ENCODE measurements at places on chromosomes 3 and 15. TPM values are rescaled to one million over a fixed set of nuclear protein-coding genes. Genes with fewer than 3 reads are reported as not detected.

DNA sequence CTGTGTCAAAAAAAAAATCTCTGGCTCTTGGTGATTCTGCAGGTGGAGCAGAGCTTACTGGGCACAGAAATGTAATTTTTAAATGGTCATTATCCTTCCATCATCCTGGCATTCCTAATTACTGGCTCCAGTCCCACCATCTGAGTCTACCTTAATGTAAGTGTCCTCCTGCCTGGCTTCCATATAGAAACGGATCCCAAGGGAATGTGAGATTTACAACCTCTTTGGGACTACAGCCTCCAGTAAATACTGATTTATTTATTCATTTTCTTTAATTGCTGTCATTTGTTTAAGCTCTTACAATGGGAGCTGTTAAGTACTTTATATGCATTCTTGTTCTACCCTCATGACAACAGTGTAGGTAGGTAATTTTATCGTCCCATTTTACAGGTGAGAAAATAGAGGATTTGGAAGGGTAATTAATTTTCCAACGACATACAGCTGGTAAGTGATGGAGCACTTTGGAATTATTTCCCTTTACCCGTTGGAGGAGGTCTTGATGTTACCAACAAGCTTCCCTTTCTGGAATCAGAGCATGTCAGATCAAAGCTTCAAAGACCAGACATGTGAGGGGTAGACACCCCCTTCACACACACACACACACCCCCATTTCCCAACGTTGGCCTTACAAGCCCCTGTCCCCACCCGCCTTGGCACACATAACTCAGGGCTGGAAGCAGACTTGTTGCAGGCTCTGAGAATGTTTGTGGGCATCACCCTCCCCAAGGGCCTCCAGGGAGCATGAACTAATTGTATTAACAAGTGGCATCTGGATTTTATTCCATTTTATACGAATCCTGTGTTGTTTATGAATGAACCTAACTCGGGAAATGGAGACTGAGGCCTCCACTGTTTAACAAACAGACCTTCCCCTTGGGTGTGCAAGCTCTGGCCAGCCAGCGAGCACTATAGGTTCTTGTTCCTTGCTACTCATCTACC lies 116.9 kb downstream of the ALDH1A2 start:
- no peak for DNase-seq

DNA sequence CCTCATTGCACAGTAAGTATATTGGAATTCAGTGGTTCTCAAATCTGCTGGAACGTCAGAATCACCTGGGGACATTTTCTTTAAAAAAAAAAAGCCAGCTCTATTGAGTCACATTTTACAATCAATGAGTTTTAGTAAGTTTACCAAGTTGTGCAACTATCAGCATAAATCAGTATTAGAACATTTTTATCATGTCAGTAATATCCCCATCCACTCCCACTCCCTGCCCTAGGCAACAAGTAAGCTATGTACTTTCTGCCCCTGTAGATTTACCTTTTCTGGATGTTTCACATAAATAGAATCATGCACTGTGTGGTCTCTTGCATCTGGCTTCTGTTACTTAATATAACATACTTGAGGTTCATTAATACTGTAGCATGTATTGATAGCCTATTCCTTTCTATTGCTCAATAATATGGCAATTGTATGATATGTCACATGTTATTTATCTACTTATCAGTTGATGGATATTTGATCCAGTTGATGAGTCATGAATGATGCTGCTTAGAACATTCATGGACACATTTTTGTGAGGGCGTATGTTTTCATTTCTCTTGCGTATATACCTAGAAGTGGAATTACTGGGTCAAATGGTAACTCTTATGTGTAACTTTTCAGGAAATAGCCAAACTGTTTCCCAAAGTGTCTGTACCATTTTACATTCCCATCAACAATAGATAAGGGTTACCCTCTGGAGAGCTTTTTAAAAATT lies 180.5 kb downstream of the THSD4 start:
- peak; percentile 87 for DNase-seq

DNA sequence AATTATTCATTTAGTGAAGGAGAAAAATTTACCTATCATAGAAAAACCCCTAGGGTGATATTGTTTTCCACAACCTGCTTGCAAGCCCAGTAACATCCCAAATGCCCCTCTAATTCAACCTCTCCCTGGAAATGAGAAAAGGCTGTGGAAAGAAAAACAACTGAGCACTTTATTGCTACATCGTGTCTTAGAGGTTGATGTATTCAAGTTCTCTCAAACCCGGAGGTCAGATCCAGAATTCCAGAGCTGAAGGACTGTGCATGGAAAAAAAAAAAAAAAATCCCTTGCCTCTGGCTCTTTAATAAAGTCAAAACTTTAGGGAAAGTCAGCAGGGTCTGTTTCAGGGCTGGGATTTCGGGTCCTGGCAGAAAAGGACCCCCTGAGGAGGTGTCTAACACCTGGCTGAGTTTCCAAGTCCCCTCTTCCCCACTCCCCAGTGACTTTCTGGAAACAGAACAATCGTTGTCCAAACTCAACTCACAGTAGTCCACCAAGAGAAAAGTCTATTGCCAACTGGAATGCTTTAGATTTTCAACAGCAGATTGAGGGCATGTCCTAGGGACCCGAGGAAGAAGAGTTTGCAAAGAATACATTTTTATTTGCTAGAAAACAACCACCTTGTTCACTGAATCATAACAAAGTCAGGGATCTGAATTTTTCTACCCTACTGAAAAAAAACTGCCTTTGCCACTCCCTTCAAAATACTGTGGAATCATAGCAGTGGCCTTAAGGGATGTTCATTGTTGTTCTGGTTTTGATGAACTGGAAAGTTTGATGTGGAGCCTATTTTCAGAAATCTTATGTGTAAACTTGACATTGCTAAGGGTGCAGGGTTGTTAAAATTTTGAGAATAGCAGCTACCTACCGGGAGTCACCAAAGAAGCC lies 207.5 kb upstream of the ADAMTS9 start:
- no peak for DNase-seq

DNA sequence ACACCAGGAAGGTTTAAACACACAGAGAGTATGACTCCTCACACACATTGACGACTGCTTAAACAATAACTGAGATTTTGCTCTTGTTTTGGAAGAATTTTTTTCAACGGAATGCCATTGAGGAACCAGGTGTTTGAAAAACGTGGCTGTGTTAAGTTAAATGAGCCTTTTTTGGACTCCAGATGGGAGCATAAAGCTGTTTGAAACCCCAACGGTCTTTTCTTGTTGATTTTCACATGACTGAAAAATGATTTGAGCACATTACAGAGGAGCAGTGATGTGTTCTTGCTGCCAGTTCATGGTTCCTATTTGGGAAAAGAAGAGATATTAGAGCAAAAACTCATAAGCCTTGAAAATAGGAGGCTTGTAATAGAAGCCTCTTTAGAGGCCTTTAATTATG lies 97.8 kb upstream of the SELENOK start:
- DNase-seq, result no peak

DNA sequence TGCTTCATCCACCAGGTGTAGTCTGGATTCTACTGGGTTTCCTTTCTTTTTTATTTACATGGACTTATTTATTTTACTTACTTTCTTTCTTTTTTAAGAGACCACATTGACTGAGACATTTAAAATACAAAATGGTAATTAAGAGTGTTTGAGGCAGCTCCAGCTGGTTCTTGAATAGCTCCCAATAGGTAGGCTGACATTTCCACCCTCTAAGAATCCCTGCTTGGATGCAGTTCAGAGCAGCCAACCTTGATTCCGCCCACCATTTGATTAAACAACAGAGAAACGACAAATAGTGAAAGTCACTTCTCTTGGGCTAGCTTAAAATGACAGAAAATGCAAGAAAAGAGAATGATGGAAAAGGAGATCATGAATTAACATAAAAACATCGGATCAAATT lies 270.5 kb downstream of the TUSC7 start:
- DNase-seq, result no peak

GRCh38 chr3:18827664-18828063 lies 320.6 kb upstream of the KCNH8 start:
- no peak for DNase-seq

- no peak for DNase-seq
These were observed 22.8 kb downstream of the PLS1 start for GRCh38 chr3:142618917-142619461.

DNA sequence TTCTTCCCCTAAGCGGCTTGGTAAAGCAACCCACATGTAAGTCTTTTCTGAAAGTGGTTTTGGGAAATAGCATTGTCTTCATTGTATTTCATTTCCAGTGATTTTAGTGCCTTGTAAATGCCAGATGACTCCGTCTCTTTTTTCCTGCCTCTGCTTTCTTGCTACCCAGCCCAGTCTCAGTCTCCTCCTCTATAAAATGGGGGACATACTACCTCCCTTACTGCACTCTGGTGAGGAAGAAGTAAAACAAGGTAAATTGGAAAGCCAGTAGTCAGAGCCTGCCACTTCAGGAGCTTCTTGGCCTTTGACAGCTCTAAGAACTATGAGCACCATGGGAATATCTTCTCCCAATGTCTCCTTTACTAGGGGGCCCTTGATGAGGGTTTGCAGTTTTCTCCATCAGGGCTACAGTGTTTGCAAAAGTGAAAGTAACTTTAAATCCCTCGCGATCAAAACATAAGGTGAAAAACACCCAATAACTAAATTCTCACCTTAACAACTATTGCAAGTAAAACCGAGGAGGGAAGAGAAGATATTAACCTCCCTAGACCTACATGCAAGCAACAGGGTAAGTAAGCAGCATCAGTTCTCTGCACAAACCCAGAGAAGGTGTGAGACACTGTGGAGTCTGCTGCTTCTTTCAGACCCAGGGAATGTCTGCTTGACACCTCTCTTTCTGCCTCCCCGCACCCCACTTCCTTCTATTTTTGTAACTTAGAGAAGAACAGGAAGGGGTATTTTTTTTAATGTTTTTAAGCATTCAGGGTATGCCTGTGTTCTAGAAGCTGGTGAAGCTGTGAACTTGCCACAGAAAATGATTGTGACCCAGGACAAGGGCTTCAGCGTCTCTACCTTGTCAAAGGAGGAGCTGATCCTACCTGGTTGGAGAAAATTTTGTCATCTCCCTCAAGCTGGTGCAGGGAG lies 159.1 kb upstream of the EOMES start:
- DNase-seq, result peak; percentile 6

DNA sequence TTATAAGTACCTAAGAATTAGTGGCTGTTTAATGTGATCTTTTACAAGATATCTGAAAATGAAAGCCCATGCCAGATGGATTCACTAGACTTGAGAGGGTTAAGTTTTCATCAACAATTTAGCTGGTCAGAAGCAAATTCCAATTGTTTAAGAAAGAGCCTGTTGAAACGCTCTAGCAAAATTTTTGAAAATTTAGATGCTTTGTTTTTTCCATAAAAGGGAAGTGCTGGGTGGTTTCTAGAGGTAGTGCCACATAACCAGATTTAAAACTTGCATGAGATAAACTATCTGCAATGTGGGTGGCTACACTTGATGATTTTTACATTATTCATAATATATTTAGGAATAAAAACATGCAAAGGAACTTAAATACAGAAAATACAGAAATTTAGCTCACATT lies 48.5 kb upstream of the SKIL start:
- DNase-seq, result no peak

DNA sequence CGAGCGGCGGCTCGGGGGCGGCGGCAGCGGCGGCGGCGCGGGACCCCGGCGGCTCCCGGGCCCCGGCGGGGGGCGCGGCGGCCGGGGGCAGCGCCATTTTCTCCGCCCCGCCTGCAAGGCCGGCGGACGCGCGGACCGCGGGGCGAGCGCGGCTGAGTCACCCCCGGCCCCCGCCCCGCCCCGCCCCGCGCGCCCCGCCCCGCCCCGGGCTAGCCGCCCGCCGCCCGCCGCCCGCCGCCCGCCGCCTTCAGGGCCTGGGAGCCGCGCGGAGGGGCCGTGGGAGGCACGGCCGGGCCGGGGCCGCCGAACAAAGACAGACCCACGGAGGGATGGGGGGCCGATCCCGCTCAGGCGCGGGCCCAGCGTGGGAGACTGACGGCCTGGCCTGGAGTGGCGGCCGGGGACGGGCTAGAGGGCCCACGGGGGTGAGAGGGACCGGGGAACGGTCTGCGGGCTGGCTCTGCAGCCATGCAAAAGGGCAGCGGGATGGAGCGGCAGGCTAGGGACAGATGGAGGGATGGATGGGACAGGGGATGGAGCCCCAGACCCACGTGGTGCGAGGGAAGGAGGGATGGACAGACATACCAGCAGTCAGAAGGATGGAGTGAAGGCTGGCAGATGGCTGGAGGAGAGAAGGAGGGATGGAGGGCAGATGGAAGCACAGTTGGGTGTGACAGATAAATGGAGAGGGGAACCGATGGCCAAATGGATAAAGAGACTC lies at the start of gene EIF4E3:
Gene EIF4E3, minus strand, starts transcription at position 132 of the 721 bp plus-strand sequence. Its CDS starts 35 bp downstream, at position 97.
- peak; percentile 37 for DNase-seq

- DNase-seq, result peak; percentile 67
These were observed 237.8 kb upstream of the GADL1 start for GRCh38 chr3:31132132-31132769.

DNA sequence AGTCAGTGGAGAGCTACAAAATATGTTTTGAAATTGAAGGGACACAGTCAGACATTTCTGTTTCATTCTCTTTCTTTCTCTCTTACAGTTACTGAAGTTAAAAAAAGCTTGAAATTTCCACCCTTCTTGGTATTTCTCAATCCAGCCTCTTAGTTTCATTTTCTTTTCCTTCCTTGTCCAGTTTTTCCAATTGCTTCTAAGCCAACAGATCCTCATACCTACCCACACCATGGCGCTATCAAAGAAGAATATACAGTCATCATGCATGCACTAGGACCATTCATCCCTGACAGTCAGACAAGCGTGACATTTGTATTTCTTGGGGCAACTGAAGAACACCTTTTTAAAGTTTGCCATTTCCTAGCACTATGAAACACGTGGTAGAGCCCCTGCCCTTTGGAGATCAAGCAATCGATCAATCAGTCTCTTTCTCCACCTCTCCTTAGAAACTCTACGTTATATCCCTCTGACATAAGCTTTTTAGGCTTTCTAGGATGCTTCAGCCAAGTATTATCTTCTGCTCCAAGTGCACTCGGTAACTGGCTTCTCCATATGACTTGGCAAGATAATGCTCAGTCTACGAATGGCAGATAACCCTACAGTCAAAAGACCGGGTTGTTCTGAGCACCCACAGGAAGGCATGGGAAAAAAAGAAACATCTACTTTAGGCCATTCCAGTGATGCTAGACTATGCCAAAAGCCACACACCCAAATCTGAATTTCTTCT lies 65.4 kb downstream of the FBN1 start:
- DNase-seq, result peak; percentile 58

DNA sequence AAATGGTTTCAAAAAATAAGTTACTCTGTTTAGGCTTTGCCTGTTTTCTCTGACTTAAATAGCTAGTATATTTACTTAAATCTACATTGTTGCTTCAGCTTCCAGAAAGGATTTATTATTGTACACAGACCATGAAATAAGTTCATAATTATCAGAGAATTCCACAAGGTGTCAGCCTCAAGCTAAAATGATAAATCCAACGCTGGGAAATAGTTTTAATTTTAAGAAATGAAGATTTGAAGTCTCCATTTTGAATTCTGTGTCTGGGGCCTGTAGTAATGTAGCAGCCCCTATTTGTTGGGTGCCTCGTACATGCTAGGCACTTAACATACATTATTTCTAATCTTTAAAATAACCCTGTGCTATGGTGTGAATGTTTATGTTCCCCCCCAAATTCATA lies 92.6 kb upstream of the KCNMB2 start:
- peak; percentile 49 for DNase-seq

The ST8SIA2 gene
- total RNA-seq, result 15.1 TPM

The TMEM40 gene
- total RNA-seq, result not detected

The LRRK1 gene
- 5.0 TPM for total RNA-seq

The CPB1 gene
- total RNA-seq, result not detected

The CTDSPL gene
- total RNA-seq, result 26.3 TPM

The REC114 gene
- not detected for total RNA-seq

The SKOR1 gene
- total RNA-seq, result not detected
